ENCODE measurements at places on chromosomes 11 and 22.

- no peak for DNase-seq
These were observed 27.2 kb upstream of the MYO18B start for GRCh38 chr22:25714739-25715138.

- no peak for DNase-seq
These were observed 2.3 kb downstream of the ADORA2A start for GRCh38 chr22:24429411-24430365.

DNA sequence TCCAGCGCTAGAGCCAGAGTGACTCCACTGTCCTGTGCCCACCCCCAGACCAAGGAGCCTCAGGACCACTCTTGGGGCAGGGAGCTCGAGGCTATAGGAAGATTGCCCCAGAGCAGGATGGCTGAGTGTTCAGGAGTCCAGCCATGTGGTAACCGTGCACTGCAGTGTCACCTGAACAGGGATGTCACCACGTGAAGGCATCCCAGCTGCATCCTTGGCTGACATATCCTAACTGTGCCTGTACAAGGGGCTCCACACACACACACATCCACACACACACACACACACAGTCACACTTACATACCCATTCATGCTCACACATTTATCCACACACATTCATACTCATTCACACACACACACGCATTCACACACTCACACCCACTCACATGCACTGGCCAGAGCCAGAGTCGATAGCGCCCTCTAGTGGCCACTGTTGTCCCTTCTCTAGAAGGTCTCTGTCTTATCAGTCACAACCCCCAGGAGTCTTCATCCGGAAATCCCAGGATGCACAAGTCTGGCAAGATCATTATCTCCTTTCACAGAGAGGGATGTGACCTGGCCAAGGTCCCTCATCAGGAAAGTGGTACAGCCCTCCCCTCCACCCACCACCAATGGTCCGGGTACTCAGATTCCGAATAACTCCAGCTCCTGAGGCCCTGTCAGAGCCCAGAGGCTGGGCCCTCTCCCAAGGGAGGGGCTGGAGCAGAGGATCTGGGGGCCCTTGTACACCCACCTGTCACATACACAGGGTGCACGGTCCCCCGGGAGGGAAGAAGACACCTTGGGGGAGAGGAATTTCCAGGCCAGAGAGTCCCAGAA is 55.1 kb downstream of the IGLL5 start:
- peak; percentile 11 for DNase-seq

DNA sequence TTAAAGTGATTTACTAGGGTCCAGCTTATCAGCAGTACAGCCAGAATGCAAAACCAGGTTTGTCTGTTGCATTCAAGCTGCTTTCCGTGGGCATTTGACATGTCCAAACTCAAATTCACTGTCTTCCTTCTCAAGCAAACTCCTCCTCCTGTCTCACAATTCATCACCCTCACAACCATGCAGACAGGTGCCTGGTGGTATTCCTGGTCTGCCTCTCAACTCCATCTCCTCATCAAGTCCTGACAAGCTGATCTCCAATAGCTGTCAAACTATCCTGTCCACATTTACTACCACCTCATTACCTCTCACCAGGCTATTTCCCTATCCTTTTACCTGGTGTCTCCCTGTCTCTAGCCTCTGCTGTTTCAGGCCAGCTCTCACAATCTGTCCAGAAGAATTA is 49.1 kb upstream of the LYVE1 start:
- no peak for DNase-seq

- peak; percentile 90 for DNase-seq
These were observed 86.5 kb upstream of the B3GAT1 start for GRCh38 chr11:134498326-134499139.

GRCh38 chr22:39241794-39242594 is 2.8 kb downstream of the PDGFB start:
- no peak for DNase-seq

DNA sequence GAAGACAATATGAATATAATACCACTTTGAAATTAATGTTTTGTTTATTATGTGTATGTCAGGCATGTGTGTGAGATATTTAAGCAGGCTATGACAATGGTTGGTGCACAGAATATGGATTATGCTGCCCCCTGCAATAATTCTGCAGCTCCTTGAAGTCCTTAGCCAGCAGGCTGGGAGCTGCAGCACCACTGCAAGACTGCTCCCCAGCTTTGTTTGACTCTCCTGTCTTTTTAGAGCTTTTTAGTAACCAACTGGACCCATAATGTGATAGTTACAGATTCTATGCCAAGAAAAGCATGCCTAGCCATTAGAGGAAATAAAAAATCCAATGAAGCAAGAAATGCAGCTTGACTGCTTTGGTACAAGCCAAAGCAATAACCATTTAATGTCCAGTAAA is 535.1 kb downstream of the TMEM135 start:
- no peak for DNase-seq

DNA sequence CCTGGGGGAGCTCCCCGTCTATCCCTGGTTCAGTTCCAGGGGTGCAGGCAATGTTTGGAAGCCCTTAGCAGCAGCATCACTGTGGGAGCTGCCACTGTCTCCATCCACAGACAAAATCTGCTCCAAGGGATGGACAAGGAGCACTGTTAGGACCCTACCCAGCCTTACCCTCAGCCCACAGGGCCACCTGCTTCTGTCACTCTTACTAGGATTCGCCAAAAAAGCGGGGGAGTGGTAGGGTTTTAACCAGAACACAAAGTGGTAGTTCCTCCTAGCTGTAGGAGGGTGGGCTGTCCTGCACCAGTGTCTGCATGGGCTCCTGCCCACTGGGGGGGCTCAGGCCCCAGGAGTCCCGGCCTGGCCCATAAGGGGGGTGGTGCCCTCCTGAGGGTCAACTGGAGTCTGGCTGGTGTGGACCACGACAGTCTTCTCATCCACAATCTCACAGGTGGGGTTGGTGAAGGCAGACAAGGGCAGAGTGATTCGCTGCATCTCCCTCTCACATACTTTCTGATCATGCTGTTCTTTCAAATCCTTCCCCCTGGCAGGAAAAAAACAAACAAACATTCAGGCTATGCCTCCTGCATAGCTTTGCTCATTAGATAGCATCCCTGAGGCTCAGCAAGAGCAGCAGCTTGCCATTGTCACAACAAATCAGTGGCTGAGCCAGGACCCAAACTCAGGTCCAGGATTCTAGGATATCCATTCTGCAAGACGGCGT is 9.4 kb downstream of the PIK3IP1 start:
- DNase-seq = no peak

GRCh38 chr11:61254403-61255025 is 13.5 kb downstream of the PGA5 start:
- DNase-seq = peak; percentile 53

DNA sequence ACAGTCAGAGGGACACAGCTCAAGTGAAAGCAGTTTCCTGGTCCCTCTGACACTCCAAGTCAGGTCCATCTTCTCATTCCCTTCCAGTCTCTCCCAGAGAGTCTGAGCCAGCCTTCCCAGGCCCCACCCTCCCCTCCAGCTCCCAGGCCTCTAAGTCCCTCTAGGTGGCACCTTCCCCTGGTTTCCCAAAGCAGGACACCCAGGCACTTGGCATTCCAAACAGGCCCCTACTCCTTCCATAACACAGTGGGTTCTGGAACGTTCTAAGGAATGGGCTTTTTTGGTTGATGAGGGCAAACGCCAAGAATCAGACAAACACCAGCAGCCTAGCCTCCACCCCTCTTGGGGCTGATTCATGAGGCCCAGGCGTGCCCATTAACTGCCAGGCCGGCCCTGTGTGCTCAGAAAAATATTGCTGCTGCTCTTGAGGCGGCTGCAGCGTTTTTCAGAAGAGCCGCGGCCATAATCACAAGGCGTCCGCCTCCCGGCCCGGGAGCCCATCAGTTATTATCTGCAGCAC is 418.7 kb downstream of the SOX6 start:
- DNase-seq = no peak

- DNase-seq = no peak
These were observed 49.0 kb upstream of the CSNK2A3 start for GRCh38 chr11:11401960-11402535.

- no peak for DNase-seq
These were observed 270.8 kb upstream of the SESN3 start for GRCh38 chr11:95501761-95502266.

DNA sequence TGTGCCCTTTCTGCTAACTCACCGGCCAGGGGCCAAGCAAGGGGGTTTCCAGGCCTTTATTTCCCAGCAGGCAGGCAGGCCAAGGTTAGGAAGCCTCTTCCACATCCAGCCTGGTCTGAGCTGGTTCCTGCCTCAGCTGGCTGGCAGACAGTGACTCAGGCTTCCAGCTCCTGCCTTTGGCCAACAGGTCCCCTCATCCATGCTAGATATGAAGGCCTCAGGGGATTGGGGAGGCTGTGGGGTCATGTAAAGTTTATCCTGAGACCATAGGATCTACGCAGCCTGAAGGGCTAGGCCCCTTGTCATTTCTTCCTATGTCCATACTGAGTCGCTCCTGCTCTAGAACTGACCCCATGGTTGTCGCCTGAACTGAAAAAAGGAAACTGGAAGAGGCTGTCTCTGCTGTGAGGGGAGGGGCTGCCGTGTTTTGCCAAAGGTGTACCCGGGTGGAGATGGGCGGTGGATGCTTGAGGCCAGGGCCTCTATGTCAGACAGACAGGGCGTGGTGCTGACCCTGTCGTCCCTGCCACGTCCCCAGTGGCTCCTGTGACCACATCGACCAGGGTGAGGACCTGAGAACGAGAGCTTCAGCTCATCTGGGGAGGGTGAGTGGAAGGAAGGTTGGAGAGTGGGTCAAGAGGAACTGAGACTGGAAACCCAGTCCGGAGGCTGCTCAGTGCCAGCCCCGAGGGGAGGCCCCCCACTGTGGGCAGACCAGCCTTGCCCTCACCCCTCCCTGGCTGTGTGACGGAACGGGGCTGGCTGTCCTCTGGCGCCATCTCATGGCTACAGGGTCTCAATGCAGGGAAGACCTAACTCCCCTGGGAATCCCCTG is 17.0 kb downstream of the P2RY6 start:
- peak; percentile 59 for DNase-seq

DNA sequence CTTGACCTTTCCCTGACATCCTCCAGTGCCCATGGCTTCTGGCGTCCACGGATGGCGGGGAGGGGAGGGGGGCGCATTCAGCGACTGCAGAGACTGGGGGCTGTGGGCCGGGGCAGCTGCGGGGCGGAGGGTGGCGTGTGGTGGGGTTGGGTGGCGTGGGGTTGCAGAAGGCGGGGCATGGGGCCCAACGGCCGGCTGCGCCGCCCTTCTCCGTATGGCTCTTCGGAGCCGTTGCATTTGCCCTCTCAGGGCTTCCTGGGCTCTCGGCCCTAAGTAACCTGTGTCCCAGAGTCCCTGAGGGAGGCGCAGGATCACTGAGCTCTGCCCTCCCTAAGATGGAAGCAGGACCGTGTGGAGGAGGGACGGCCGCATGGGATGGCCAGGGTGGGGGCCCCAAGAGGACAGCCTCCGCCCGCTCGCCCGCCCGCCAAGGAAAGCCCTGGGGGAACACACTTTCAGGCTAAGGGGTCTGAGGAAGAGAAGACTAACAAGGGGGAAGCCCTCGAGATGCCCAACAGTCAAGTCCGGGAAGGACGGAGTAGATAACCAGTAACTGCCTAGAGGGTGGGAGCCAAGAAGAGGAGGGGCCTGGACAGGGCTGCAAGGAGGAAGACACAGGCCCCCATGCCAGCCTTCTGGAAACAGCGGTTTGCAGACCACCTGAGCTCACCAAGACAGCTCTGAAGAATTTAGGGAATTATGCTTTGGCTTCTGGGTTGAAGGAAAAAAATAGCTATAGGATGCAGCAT is 9.2 kb upstream of the AIFM3 start:
- DNase-seq = no peak

- no peak for DNase-seq
These were observed 7.2 kb downstream of the UCP2 start for GRCh38 chr11:73975479-73975757.

- DNase-seq = no peak
These were observed 30.5 kb upstream of the TTLL12 start for GRCh38 chr22:43217285-43218030.

- DNase-seq = no peak
These were observed 425.3 kb upstream of the B3GAT1 start for GRCh38 chr11:134837166-134837886.

DNA sequence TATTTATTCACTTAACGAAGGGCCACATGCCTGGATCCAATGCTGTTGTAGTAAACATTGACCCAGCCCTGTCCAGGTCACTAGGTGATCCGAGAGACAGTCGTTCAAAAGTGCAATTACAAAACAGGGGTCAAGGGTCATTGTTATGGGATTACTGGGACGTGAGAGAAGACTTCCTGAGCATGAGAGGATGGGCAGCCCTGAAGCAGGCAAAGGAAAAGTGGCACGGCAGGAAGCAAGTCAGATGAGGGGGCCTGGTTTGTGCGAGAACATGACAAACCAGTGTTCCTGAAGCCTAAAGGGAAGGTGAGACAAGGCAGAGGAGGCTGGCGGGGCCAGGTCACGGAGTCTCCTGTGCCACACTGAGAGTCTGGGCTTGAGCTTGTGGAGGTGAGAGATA is 15.8 kb upstream of the MMP20 start:
- DNase-seq = no peak

DNA sequence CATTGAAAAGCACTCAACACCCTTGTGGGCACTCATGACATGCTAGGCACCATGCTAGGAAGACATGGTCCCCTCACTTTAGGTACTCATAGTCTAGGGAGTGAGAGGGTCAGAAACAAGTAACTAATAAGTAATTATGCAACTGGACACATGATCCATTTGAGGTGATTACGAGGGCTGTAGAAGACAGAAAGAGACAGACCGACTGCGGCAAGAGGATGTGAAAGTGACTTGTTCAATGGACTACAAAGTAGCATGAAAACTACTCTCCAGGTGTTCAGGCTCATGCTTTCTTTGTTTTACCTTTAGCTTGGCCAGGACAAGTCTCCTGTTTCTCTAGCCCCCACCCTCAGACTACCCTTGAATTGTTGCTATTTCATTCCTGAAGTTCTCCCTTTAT is 310.8 kb upstream of the SORL1-AS1 start:
- no peak for DNase-seq

DNA sequence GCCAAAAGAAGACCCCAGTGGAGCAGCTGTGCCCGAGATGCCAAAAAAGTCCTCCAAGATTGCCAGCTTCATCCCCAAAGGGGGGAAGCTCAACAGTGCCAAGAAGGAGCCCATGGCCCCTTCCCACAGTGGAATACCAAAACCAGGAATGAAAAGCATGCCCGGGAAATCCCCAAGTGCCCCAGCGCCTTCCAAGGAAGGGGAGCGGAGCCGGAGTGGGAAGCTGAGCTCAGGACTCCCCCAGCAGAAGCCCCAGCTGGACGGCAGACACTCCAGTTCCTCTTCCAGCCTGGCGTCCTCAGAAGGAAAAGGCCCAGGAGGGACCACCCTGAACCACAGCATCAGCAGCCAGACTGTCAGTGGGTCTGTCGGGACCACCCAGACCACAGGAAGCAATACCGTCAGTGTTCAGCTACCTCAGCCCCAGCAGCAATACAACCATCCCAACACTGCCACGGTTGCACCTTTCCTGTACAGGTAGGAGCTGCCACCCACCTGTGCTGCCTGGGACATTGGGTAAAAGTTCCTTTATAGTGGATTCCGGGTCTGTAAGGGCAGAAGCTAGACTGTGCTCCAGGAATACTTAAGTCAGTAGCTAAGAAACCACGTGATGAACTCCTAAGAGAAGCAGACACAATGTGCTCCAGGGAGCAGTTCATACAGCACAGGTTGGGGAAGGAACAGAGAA is 221.3 kb downstream of the NAV2 start:
- no peak for DNase-seq
